ENCODE measurements at places on chromosomes 2 and 18. TPM values are rescaled to one million over a fixed set of nuclear protein-coding genes. Genes with fewer than 3 reads are reported as not detected.

- no peak for DNase-seq
- no peaks in the 10 kb centered on the region for H3K27me3 ChIP-seq
- H3K27ac ChIP-seq, result no peak overlapping the region
- no peaks in the 10 kb centered on the region for H3K36me3 ChIP-seq
Measured at GRCh38 chr2:120579916-120580685, 155.6 kb upstream of the GLI2 start.

GRCh38 chr2:154827286-154827685 is 128.8 kb downstream of the KCNJ3 start:
- no peak overlapping the region for H3K27ac ChIP-seq
- H3K36me3 ChIP-seq, result no peaks in the 10 kb centered on the region
- H3K27me3 ChIP-seq, result no peaks in the 10 kb centered on the region
- H3K4me1 ChIP-seq, result no peaks in the 10 kb centered on the region
- no peak overlapping the region for H3K4me3 ChIP-seq
- no peak for DNase-seq

DNA sequence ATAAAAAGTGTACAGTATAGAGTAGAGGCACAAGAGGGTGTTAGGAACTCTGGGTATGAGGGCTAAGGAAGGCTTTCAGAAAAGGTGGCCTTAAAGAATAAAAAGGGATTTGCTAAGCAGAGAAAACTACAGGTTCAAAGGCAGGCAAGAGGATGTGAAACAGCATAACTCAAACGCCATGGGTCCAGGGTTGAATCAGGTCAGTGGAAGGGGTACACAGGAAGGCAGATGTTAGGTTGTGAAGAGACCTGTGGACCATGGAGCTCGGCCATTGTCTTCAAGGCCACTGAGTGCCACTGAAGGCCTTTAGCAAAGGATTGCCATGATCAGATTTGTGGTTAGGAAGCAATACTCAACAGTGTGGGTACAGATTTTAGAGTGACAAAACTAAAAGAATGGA is 108.2 kb upstream of the FAM98A start:
- H3K27me3 ChIP-seq, result no peaks in the 10 kb centered on the region
- no peaks in the 10 kb centered on the region for H3K4me1 ChIP-seq
- DNase-seq, result no peak
- no peak overlapping the region for H3K27ac ChIP-seq
- no peaks in the 10 kb centered on the region for H3K36me3 ChIP-seq

- no peak overlapping the region for H3K4me3 ChIP-seq
- no peaks in the 10 kb centered on the region for H3K27me3 ChIP-seq
- no peak overlapping the region for H3K27ac ChIP-seq
- no peaks in the 10 kb centered on the region for H3K4me1 ChIP-seq
Measured at GRCh38 chr2:237243487-237243886, 157.8 kb downstream of the COPS8 start.

- DNase-seq, result no peak
- no peaks in the 10 kb centered on the region for H3K27me3 ChIP-seq
- no peaks in the 10 kb centered on the region for H3K4me1 ChIP-seq
- H3K27ac ChIP-seq, result no peak overlapping the region
Measured at GRCh38 chr2:188922191-188922590, 52.0 kb upstream of the COL3A1 start.

DNA sequence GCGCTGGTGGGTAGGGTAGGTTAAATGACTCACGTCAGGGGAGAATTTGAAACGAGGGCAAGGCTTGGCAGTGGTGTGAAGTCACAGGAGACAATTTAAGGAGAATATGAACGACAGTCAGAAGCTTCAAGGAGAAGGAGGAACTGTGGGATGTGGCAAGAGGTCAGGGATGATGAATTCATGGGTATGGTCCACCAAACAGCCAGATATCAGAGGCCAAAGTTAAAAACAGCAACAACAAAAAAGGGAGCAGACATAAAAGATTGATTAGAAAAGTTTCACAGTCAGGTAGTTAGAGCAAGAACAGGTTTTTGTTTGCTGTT is 1.4 kb upstream of the ZNF396 start:
- H3K27ac ChIP-seq, result no peak overlapping the region
- DNase-seq, result no peak
- H3K4me1 ChIP-seq, result peaks cover 11% of the 10 kb centered on the region
- no peaks in the 10 kb centered on the region for H3K36me3 ChIP-seq

DNA sequence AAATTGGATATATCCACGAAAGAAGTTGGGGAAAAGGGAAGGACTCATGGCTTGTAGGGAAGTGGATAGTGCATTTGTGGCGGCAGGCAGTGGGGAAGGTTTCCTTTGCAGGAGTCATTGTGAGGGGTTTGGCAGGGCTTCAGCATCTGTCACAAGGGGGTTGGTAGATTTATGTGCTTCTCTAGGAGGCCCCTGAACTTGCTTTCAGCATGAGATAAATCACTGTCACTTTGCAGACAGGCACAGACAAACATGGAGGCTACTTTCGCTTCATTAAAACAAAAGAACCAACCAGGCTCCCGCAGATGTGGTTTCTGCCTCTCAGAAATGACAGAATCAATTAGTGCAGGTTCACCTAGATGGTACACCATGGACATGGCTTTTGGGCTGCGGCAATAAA is 340.7 kb downstream of the TGIF1 start:
- no peaks in the 10 kb centered on the region for H3K4me1 ChIP-seq
- H3K4me3 ChIP-seq, result no peak overlapping the region
- no peak for DNase-seq
- H3K36me3 ChIP-seq, result no peaks in the 10 kb centered on the region
- H3K27ac ChIP-seq, result no peak overlapping the region

DNA sequence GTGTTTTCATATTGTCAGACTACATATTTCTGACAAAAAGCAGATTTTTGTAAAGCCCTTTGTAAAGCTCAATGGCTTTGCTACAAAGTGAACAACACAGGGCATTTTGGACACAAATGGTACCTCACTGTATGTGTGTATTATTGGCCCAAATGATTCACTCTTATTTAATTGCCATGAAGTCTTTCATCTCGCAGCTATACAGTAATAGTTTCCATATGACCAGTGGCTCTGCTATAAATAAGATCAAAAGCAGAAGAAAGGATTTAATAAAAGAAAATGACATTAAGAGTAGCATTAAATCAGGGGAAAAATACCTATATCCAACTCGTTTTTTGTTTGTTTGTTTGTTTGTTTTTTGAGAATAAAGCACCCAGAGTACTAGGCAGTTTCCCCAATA is 284.0 kb upstream of the CCDC68 start:
- H3K36me3 ChIP-seq, result no peaks in the 10 kb centered on the region
- DNase-seq, result no peak
- H3K27me3 ChIP-seq, result no peaks in the 10 kb centered on the region
- H3K27ac ChIP-seq, result no peak overlapping the region
- no peaks in the 10 kb centered on the region for H3K4me1 ChIP-seq
- H3K4me3 ChIP-seq, result no peak overlapping the region

The SERPINB3 gene
- total RNA-seq, result not detected

The CXCR1 gene
- total RNA-seq, result not detected
